ENCODE measurements at places on chromosomes 6 and 20. TPM values are rescaled to one million over a fixed set of nuclear protein-coding genes. Genes with fewer than 3 reads are reported as not detected.

FAM217A gene
- not detected for total RNA-seq

TREM2 gene
- total RNA-seq, result not detected

RNF39 gene
- not detected for total RNA-seq

MTFR2 gene
- 3.4 TPM for total RNA-seq

PGC gene
- not detected for total RNA-seq

KIAA0408 gene
- total RNA-seq, result not detected

FKBP1C gene
- total RNA-seq, result 4.4 TPM

HSPA1L gene
- 0.85 TPM for total RNA-seq

SLC17A2 gene
- total RNA-seq, result not detected

WFDC6 gene
- total RNA-seq, result not detected

SPEF1 gene
- not detected for total RNA-seq

ARMH2 gene
- not detected for total RNA-seq

C6orf47 gene
- total RNA-seq, result 20.6 TPM

E2F1 gene
- total RNA-seq, result 11.2 TPM

PTPRT gene
- total RNA-seq, result not detected

CASS4 gene
- total RNA-seq, result 0.05 TPM

PPP1R14C gene
- total RNA-seq, result not detected

TCF21 gene
- total RNA-seq, result not detected

MAN1A1 gene
- total RNA-seq, result 179 TPM

TGIF2 gene
- 23.1 TPM for total RNA-seq

POU5F1 gene
- total RNA-seq, result 0.68 TPM

PPP1R3G gene
- 0.74 TPM for total RNA-seq

PROCR gene
- total RNA-seq, result 124 TPM

BPIFB2 gene
- not detected for total RNA-seq

NOX3 gene
- not detected for total RNA-seq

ENPP3 gene
- 0.19 TPM for total RNA-seq

ETV7 gene
- 0.09 TPM for total RNA-seq

OLIG3 gene
- not detected for total RNA-seq

SSTR4 gene
- total RNA-seq, result not detected

RBBP8NL gene
- not detected for total RNA-seq

EFCAB8 gene
- total RNA-seq, result under 0.01 TPM

All from dermis blood vessel endothelial cell (primary cell).